Bronchial epithelial cell (primary cell): ENCODE measurements at places on chromosomes 11 and 22. TPM values are rescaled to one million over a fixed set of nuclear protein-coding genes. Genes with fewer than 3 reads are reported as not detected.

DNA sequence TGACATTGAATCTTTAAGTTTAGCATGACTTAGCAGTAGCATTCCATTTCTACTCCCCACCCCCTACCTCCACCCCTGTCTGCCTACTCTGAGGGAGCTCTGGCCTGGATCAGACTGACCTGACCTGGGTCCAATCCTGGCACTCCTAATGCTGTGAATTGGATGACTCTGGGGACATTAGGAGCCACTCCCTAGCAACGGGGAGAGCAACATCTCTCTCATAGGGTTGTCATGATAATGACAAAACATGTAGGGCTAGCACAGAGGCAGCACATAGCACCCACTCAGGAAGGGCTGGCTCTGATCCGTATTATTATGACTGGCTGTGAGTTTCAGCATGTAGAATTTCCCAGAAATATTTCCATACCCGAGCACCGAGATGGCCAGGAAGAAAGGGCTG lies 40.5 kb downstream of the CABIN1 start:
- no peak for DNase-seq

DNA sequence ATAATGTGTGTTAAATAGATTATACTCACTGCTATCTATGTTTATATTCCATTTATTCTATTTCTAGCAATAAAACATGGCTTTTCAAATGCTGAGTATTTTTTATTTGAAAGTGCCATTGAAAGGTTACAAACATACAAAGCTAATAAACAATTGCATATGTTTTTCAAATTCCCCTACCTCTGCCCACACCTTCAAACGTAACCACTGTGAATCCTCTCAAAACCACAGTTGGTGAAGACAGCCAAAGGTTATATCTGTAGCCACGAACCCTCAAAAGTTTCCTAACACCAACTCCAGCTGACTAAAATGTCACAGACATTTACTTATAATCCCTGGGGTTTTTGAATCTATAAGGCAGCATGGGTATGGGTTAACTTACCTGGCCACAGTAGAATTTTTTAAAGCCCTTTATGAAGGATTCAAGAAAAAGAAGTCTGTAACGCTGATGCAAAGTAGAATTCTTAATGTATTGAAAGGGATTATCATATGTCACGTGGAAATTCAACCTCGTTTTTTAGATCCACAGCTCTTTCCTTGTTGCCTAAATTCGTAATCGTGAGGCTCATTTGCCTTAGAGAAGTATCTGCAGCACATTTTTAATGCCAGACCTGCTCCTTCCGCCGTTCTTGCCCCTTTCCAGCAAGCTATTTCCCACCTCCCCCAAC lies 122.5 kb upstream of the ZC3H12C start:
- DNase-seq, result no peak

MS4A12 gene
- not detected in 2 replicates for total RNA-seq

DNA sequence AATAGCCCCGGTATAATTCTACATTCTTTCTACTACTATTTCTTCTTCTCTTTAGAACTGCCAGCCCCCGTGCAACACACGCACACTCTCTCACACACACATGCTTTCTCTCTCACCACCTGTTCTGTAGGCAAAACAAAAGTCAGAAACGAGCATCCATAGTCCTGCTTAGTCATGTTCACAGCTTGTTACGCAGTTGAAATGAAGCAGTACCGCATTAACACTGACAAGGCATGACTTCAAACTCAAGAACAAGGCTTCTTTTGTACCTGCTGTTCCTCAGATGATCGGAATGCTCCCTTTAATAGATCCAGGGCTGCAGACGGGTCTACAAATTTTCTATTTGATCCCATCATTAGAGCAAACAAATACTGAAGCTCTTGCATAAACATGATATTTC lies 42.2 kb downstream of the USP28 start:
- DNase-seq, result no peak

DNA sequence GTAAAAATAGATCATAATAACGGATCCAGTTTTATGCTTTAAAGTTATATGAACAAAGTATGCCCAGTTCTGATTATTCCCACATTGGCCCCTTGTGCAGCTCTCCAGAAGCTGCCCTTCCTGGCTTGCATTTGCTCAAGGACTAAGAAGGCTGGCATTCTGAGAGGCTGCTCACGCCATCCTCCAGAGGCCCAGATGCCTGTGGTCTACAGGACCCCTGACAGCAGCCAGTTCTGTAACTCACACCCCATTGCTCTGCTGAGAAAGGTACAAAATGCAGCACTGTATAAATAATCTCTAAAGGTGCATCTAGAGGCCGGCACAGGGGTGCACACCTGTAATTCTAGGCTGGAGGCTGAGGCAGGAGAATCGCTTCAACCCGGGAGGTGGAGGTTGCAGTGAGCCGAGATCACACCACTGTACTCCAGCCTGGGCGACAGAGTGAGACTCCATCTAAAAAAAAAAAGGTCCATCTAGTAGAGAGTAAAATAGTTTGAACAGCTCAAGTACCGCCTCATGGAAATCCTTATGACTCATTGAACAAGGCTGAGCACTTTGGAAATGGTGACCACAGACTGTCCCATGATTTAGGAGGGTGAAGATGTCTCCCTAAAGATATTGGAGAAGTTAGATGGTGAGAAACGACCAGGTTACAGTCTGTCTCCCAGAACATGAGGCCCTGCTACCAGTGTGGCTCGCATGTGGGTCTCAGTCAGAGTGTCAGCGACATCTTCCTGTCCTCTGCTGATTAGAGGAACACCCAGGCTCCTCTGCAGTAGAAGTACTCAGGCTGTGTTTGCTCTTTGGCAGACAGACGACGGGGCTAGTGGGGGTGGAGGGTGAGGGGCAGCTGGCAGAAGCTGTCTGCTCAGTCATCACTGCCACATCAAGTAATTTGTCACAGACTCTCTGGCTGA lies 56.3 kb downstream of the KREMEN1 start:
- DNase-seq, result no peak

GRCh38 chr11:22192642-22193347 lies at the start of gene ANO5:
TSS of gene ANO5 (plus strand) at chr11:22193085. CDS start at chr11:22193493, 408 bp downstream.
- DNase-seq, result peak; percentile 2

DNA sequence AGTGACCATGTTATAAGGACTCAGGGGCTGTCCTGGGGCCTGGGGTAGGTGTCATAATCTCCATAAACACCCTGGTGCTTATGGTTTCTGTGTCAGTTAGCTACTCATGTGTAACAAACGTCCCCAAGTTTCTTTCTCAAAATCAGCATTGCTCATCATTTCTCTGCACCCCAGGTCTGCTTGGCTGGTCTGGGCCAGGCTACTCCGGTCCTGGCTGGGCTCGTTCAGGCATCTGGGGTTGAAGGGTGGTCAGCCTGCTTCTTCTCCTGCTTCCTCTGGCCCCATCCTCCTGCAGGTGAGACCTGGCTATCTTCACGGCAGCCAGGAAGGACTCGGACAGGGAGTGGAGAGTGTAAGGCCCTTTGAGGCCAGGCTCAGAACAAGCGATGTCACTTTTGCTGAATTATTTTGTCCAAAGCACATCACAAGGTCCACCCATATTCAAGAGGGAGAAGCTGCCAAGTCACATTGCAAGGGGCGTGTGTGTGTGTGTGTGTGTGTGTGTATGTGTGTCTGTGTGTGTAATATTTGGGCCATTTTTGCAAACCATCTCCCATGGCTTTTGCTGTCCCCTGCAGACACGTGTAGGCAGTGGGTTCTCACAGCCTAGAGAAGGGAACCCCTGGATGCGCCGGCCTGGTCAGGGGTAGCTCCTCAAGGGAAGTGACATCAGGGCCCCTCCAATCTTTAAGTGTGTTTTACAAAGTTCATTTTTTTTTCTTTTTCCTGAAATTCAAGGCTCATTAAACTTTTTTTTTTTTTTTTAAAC lies 535.8 kb downstream of the TBC1D22A start:
- no peak for DNase-seq

DNA sequence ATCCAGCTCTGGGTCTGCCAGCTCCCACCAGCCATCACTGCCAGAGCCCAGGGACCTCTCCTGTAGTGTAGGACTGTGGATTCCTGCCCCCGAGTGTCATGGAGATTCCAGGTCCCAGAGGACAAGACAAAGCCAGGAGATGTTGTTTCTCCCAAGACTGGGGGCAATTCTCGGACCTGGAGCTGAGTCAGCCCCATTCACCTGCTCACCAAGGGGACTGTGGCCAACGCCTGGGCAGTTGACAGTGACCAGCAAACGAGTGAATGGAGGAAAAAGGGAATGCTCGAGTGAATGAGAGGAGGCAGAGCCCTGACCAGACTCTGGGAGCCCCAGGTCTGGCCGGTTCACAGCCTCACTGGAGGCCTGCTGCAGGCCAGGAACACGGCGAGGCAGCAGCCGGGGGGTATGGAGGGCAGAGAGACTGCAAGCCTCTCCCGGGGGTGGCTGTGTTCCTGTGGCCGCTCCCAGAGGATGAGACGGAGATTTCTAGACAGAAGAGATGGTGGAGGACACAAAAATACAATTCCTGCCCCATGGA lies 61.3 kb upstream of the PRR5 start:
- no peak for DNase-seq

DNA sequence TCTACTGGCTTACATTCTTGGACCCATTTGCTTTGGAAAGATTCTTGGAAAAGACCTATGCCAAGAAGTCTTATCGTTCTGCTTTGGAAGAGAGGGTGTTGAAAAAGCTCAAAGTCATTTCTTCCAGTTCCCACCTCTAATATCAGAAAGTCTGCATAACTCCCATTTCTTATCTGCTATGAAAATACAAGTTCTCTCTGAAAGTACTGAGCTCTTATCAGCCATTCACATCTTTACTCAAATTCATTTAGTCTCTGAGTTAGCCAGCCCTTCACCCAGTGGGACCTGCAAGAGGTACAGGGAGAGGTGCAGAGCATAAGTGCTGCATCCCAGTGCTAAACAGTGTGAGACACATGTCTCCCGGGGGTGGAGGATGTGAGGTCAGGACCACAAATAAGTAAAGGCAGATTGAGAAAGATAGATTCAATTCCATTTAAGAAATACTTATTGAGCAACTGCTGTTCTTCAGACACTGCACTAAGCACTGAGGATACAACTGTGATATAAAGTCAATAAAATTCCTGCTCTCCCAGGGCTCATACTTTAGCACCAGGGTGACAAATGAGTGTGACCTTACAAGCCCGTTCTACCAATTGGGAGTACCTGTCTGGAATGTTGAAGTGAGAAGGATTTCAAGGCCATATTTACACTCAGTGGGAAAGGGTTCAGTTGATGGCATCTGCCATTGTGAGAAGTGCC lies 76.7 kb downstream of the PISD start:
- DNase-seq, result no peak

GRCh38 chr22:27073601-27074425 lies 416.4 kb downstream of the MIAT start:
- no peak for DNase-seq

ARHGAP8 gene
- total RNA-seq, result 15.0 and 18.2 TPM in 2 replicates

DNA sequence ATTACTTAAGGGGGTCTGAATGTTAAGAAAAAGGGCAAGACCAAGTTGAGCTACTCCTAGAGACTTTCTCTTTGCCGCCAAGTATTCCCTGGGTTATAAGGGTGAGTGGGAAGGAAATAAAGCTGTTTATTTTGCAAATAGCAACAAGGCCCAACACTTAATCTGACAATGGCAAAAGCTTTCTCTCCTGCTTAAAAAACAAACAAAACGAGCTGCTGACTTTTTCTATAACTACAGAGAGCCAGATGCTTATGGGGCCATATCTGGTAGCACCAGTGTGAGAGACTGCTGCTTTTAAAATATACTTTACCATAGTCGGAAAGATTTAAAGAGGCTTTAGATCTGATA lies 2.3 kb upstream of the KDM2A start:
- no peak for DNase-seq
